Lung microvascular endothelial cell (primary cell): ENCODE measurements at places on chromosomes 16 and 17. TPM values are rescaled to one million over a fixed set of nuclear protein-coding genes. Genes with fewer than 3 reads are reported as not detected.

FAM171A2 gene
- total RNA-seq: 6.3 and 8.1 TPM in 2 replicates

KRT36 gene
- not detected in 2 replicates for total RNA-seq

GRCh38 chr17:13925579-13925978, 143.7 kb upstream of the COX10 start:
- DNase-seq: no peak

DNA sequence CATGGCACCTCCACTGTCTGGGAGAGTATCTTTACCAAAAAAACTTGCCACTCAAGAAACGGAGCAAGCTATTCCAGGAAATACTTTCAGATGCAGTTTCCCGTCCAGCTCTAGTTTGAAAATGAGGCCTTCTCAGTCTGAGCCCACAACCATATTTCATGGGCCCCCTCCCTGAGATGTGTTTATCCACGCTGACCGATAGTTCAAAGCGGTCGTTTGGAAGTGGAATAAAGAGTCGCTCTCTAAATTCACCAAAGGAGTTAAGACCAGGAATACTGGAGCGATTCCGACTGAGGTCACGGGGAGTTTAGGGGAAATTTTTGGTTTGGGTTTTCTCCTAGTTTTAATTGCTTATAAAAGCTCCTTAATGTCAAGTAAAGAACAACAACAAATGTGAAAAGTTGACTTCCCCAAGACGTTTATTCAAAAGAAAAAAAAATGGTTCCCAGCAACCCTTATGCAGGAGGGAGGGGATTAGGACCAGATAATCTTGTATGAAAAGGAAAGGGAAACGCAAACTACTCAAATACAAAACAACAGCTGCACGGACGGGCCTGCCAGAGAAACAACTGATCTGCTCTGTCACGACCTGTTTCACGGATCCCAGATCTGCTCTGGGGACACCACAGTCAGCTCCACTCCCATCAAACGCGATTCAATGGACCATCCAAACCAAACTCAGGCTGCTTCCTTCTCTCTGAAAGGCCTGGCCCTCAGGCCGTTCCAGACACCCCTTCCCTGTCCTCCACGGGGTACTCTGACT, 77.1 kb downstream of the MRM3 start:
- DNase-seq: peak; percentile 27

DNA sequence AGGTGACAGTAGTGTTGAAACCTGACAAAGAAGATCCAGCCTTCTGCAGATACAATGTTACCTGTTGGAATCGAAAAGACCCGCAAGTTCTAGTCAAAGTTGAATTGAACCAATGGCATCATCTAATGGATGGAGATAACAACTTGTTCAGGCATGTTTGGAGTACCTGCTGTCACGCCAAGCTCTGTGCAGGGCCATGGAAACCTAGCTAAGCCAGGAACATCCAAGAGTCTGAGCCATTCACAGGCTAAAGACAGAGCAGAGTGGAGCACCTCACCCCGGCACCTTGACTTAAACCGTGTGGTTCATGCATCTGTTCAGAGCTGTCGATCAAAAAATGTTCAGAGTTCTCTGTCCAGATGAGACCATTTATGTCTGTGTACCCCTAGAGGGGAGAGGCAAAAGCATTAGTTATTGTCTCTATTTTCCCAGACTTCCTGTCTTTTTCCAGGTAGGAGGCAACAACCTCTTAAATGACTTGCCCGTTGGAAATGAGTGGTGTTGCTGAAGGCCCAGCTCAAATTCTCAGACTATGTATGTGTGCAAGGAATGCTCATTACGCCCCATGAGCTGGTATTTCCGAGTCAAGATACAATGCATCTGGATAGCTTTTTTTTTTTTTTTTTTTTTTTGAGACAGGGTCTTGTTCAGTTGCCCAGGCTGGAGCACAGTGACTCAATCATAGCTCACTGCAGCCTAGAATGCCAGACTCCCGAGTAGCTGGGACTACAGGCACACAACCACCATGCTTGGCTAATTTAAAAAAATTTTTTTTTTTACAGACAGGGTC, 44.9 kb upstream of the XYLT1 start:
- no peak for DNase-seq

GRCh38 chr17:39962642-39963220, at the start of gene GSDMA:
TSS of gene GSDMA (plus strand) at chr17:39963004. CDS start at chr17:39965688, 2,684 bp downstream.
- DNase-seq: no peak

DNA sequence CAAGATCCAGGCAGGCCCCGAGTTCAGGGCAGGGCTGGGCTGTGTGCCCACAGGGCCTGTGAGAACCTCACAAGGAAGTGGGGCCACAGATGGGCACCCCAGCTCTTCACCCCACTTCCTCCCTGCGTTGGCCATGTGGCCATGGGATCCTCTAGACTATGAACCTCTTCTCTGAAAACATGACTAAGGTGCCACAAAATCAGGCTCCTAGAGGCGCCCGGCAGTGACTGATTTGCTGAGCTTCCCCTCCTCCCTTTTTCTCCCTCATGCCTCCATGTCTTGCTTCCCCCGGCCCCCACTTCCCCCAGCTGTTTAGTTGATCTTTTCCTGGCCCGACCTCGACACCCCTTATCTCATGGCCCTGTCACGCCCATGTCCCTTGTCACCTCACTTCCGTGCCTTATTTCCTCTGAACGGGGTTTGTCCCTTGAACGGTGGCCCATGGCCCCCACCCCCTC, 87.1 kb downstream of the KCNJ12 start:
- no peak for DNase-seq

- no peak for DNase-seq
Observed at GRCh38 chr17:62076864-62077788, 12.0 kb upstream of the MED13 start.
